Activated CD8-positive, alpha-beta T cell treated with anti-CD3 and anti-CD28 coated beads for 36 hours (primary cell): ENCODE measurements at places on chromosomes 6 and 20. TPM values are rescaled to one million over a fixed set of nuclear protein-coding genes. Genes with fewer than 3 reads are reported as not detected.

- H3K4me1 ChIP-seq: no peaks in the 10 kb centered on the region
- DNase-seq: peak; percentile 24
- no peaks in the 10 kb centered on the region for H3K36me3 ChIP-seq
- H3K4me3 ChIP-seq: no peak overlapping the region
These were observed 131.8 kb downstream of the CFAP61 start for GRCh38 chr20:20184149-20184548.

- no peak overlapping the region for H3K27ac ChIP-seq
- no peaks in the 10 kb centered on the region for H3K36me3 ChIP-seq
- H3K27me3 ChIP-seq: peaks cover 25% of the 10 kb centered on the region
- no peak overlapping the region for H3K4me3 ChIP-seq
These were observed 181.1 kb upstream of the PRSS16 start for GRCh38 chr6:27066381-27066780.

- H3K27me3 ChIP-seq: no peaks in the 10 kb centered on the region
- no peaks in the 10 kb centered on the region for H3K36me3 ChIP-seq
- no peak overlapping the region for H3K27ac ChIP-seq
- no peak for DNase-seq
- H3K4me3 ChIP-seq: no peak overlapping the region
These were observed 165.0 kb downstream of the VEGFA start for GRCh38 chr6:43934803-43935602.

PTPRA gene
- 42.0 TPM for total RNA-seq

- no peak overlapping the region for H3K27ac ChIP-seq
- no peaks in the 10 kb centered on the region for H3K4me1 ChIP-seq
- no peak for DNase-seq
- no peaks in the 10 kb centered on the region for H3K36me3 ChIP-seq
- peaks cover 2% of the 10 kb centered on the region for H3K27me3 ChIP-seq
- H3K4me3 ChIP-seq: no peak overlapping the region
These were observed 100.4 kb downstream of the PXDC1 start for GRCh38 chr6:3650959-3651697.

DNA sequence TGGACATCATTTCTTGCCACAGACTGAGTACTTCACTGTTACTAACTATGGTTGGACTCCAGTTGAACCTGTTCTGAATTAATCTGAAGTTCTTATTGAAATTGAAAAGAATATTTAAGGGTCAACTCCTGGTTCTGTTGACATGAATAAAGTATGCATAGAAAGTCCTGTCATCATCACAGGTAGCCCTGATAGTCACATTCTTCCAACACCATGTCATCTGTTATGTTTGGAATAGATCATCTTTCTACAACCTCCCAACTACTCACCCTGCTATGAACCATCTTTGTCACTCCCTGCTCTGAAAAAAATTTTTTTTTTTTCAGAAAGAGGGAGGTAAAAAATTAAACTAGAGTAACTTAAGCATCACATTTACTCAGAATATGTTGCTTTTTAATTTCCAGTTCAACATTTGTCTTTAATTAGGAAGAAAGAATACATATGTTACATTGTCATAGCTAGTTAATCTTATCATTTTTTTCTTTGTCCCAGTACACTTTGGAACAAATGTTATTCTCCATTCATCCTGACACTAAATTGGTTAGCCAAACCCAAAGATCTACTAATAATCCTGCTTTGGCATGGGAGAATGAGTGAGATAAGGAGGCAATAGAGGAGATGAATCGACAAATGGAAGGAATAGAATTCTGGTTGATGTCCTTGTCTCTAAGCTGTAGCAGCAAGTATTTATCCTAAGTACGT lies 775.1 kb upstream of the NRSN1 start:
- no peaks in the 10 kb centered on the region for H3K27me3 ChIP-seq
- H3K4me1 ChIP-seq: no peaks in the 10 kb centered on the region
- H3K4me3 ChIP-seq: no peak overlapping the region

GRCh38 chr20:57966620-57967019 lies 256.8 kb upstream of the PMEPA1 start:
- H3K27me3 ChIP-seq: peaks cover under 1% of the 10 kb centered on the region
- H3K27ac ChIP-seq: no peak overlapping the region
- H3K4me1 ChIP-seq: no peaks in the 10 kb centered on the region
- H3K36me3 ChIP-seq: no peaks in the 10 kb centered on the region

DNA sequence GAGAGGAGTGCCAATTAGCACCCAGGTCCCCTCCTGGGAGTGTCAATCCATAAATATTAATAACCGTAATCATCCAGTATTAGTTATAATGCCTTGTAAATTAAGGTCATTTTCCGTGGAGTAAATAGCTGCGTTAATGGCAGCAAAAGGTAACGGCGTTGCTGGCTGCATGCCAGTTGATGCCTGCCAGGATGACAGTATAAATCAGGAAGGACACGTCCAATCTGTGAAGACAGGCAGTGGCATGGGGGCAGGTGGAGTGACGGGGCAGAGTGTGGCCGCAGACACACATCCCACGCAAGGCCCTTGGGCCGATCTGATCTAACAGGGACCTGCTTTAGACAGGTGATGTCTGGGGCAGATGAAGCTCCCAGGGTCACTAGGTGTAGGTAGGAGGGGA lies 49.1 kb downstream of the KCNB1 start:
- H3K27me3 ChIP-seq: peaks cover 12% of the 10 kb centered on the region
- H3K36me3 ChIP-seq: no peaks in the 10 kb centered on the region
- DNase-seq: no peak
- no peak overlapping the region for H3K27ac ChIP-seq
